HCEC 1CT (cell line): ENCODE measurements at places on chromosomes 1 and 21.
A peak's percentile ranks its signal among the peaks of the same experiment; 100 is the strongest.

DNA sequence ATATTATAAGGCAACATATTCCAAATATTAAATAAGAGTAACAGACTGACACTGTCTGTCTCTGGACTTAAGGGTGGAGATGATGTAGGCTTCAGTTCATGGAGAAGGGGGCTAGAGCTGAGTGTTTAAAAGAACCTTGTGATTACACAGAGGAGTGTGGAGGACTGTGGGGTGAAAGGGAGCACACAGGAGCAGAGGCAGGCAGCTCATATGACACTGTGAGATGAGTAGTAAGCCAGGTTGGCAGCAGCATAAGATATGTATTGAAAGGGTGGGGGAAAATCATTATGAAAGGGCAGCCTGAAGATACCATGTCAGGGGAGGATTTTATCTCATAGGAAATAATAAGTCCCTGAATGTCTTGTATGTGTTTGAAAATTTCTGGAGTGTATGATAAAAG, 104.5 kb downstream of the AK5 start:
- DNase-seq: no peak

DNA sequence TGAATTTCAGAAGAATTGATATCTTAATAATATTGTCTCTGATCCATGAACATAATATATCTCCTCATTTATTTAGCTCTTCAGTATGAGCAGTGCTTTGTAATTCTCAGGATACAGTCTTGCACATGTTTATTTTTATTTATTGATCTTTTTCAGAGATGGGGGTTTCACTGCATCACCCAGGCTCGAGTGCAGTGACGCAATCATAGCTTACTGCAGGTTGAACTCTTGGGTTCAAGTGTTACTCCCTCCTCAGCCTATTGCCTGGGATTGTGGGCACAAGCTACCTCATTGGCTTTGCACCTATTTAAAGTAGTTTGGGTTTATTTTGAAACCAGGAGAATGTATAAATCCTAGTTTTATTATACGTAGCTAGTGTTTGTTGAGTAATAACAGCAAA, 4.7 kb downstream of the RPS6KC1 start:
- DNase-seq: no peak

DNA sequence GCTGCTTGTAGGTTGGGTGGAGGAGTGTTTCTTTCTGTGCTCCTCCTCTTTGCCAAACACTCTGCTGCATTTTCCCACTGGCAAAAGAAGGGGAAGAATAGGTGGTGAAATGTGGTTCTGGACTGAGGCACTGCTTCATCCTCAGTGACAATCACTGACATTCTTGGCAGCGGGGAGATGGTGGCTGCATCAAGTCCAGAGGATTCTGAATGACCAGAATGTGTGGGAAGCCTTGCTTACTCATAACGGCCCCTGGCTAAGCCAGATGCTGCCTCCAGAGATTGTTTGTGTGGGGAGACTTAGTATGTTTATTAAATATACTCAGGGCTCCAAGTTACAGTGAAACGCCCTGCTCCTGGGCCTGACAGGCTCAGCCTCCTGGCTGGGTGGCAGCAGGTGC, 160.3 kb downstream of the CACNA1E start:
- no peak for DNase-seq

DNA sequence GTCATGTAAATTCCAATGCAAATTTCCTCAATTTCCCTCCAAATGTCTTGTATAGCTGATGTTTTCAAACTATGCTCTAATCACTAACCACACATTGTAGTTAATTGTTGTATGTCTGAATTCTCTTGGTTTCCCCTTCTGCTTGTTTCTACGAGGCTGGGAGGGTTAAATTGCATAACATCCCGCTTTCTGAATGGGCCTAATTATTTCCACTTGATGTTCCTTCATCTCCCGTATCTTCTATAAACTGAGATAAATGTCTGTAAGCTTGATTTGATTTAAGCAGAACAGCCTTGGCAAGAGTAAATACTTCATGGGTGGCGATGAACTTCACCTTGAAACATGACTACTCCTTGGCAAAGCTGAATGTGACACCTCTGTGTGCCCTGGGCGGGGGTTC, 72.2 kb downstream of the SERINC2 start:
- DNase-seq: no peak

- no peak for DNase-seq
These were observed 66.2 kb downstream of the SCCPDH start for GRCh38 chr1:246790364-246790763.

GRCh38 chr1:108814343-108815125, 42.4 kb downstream of the AKNAD1 start:
- peak; percentile 54 for DNase-seq

- DNase-seq: peak; percentile 64
These were observed 356.2 kb downstream of the KCTD3 start for GRCh38 chr1:215923129-215923824.

DNA sequence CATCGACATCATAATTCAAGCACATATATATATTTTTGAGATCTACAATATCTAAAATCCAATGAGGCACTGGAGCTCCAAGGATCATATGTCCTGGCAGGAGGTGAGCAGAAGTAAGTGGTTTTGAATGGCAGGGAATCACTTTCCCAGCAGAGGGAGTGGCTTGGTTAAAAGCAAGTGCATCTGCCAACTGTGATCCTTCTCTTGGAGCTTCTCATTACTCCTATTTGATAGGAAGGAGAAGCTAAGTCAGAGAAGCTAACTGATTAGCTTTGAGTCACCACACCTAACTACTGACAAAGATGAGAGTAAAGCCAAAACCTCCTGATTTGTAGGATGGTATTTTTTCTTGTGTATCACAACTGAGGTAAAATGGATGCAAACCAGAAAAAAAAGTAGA, 55.0 kb downstream of the ALG14 start:
- no peak for DNase-seq
